ACHN (cell line): ENCODE measurements at places on chromosomes 11 and 22.

GRCh38 chr11:69088676-69089146 is 40.0 kb downstream of the TPCN2 start:
- DNase-seq, result peak; percentile 73

- no peak for DNase-seq
Measured at GRCh38 chr11:65133724-65134123, 595 bp downstream of the SYVN1 start.

DNA sequence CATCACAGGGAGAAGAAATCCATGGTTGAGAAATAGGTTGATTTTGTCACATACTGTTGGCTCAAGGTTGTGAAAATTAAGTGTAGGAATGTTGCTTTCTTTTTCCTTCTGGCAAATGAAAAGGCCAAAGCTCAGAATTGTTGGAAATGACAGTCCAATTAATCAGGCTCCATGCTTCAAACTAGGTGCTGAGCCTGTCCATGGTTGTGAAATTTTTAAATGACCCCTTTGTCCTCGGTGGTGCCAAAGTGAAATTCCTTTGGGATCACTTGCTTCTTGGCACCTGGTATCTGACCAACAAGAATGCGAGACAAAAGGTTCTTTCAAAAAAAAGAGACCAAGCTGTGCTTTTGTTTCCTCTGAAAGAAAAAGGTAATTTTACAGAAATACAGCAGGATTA is 451.9 kb downstream of the ETS1 start:
- DNase-seq, result no peak

DNA sequence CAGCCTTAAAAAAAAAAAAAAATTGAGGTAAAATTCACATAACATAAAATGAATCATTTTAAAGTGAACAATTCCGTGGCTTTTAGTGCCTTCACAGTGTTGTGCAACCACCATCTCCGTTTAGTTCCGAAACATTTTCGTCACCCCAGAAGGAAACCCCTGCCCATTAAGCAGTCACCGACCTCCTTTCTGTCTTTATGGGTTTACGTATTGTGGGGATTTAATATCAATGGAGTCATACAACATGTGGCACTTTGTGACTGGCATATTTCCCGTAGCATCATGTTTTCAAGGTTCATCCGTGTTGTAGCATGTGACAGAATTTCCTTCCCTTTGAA is 65.5 kb downstream of the BCR start:
- no peak for DNase-seq

- no peak for DNase-seq
Measured at GRCh38 chr11:114397349-114397982, 2.8 kb downstream of the C11orf71 start.

DNA sequence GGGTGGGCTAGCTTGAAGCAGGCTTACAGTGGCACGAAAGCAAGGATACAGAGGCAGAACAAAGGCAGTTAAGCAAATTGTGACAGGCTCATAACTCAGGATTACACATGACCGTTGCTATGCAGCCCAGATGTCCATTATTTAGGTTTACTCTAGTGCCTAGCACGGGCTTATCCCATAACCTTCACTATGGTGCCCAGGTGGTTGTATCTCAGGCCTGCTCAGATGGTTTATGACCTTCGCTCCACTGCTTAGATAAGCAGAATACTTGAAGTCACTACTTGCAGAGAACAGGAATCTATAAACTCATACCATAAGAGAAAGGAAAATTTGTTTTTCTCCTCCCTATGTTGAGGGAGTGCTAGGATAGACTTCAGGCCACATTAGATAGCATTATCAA is 9.0 kb downstream of the OR6M1 start:
- DNase-seq, result no peak

- DNase-seq, result no peak
Measured at GRCh38 chr11:73262851-73263495, 9.2 kb upstream of the P2RY6 start.

- DNase-seq, result no peak
Measured at GRCh38 chr11:11540157-11540556, 81.6 kb downstream of the GALNT18 start.

DNA sequence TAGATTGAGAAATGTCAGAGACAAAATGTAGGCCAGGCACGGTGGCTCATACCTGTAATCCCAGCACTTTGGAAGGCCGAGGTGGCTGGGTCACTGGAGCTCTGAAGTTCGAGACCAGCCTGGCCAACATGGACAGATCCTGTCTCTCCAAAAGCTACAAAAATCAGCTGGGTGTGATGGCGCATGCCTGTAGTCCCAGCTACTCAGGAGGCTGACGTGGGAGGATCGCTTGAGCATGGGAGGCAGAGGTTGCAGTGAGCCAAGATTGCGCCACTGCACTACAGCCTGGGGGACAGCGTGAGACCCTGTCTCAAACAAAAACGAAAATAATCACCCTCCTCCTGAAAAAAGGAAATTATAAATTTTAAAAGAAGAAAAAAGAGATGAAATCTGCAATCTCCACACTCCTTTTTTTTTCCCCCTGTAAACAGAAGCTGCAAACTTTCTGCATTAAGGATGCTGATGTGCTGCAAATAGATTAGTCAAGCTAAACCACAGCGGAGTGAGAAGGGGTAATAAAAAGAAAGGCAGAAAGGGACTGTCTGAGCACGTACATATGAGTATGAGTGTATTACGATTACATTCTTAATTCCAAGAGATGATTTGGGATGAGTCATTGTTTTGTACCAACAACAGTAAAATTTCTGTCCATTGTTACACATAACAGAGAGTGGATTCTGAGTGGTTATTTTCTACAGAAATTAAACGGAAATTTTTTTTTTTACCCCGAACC is 87.3 kb downstream of the SIK3 start:
- no peak for DNase-seq

DNA sequence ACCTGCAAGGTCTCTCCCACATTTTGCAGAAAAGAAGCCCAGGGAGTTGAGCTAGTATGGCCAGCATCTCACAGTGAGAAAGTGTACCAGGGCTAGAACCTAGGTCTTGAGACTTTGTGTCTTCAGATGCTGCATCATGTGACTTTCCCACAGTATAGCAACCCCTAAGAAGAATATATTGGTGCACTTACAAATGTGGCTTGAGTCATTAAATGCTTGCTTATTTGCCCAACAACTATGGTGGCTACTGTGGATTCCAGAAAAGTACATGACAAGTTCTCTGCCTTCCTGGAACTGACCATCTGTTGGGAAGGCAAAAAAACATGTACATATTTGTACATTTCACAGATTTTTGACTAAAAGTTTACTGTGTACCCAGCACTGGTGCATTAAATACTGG is 55.0 kb downstream of the POLD3 start:
- DNase-seq, result no peak
